ENCODE measurements at places on chromosomes 2 and 18. TPM values are rescaled to one million over a fixed set of nuclear protein-coding genes. Genes with fewer than 3 reads are reported as not detected.
A peak's percentile ranks its signal among the peaks of the same experiment; 100 is the strongest.

CSRNP3 gene
- total RNA-seq: 6.4 TPM

DNA sequence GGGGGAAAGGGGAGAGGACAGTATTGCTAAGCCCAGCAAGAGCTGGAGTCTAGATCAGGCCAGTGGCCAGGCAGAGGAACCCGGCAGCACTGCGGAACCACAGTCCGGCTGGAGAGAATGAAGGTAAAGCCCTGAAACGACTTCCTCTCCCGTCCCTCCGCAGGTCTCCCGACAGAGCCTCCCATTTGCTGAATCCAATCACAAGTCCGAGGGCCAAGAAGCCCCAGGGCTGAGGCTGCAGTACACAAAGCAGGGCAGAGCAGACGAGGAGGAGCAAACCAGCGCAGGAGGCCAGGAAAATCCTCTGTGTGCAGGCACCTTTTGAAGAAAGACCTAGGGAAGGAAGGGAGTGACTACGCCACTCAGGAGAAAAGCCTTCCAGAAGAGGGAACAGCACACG lies 104.4 kb downstream of the OSBPL1A start:
- DNase-seq: no peak

- no peak for DNase-seq
These were observed 421.0 kb downstream of the PARD3B start for GRCh38 chr2:204966245-204966644.

DNA sequence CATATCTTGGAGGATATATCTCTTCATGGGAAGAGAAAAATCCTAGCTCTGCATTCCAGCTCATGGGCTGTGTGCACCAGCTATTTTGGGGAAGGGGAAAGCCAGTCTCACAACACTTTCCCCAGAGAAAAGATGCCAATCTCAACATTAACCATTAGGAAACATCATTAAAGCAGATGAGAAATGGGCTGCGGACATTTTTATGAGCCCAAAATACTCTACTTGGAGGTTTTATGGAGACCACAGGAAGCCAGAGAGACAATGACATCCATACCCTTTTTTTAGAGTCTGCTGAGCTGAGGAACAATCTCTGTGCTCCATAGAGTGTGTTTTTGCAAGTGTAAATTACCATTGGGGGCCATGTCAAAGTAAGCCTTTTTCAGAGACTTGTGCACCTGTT lies 213.7 kb downstream of the TRIB2 start:
- DNase-seq: peak; percentile 79

DNA sequence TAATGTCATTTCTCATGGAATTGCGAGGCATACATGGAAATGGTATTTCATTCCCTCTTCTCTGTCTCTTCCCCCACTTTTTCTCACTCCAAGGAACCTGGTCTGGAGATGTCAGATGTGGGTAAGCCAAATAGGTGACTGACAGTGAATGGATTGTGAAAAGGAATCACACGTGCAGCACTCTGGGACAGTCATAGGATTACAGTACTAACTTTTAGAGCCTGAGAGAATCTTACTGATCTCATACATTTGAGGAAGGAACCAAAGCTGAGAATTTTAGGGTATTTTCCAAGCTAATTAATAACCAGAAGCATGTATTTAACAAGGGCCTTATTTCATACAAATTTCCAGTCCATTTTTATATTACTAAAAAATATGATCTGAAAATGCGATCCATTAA lies 58.1 kb upstream of the ERBB4 start:
- DNase-seq: no peak

DNA sequence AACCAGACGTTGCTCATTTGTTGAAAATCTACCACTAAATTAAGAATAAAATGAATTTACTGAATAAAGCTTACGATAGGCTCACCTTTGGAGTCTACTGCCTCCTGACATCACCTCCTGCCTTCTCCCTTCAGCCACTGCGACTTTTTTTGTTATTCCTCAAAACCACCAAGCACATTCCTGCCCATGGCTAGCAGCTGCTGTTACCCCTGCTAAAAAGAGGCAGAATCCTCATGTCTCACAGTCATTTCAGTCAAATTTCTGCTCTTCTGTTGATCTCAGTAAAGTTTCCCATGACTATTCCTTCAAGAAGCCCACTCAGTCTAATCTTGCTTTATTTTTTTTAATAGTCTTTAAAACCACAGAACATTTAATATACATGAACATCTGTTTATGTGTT lies 40.8 kb upstream of the ANKRD62 start:
- DNase-seq: no peak

Data from kidney (tissue), 22 donors.